ENCODE measurements at places on chromosomes 5 and 9. TPM values are rescaled to one million over a fixed set of nuclear protein-coding genes. Genes with fewer than 3 reads are reported as not detected.

The OR2V1 gene
- not detected for total RNA-seq

The GRXCR2 gene
- total RNA-seq = not detected

The CCL21 gene
- total RNA-seq = 0.53 TPM

The TUSC1 gene
- 11.8 TPM for total RNA-seq

The SECISBP2 gene
- total RNA-seq = 23.8 TPM

The CAMSAP1 gene
- total RNA-seq = 15.8 TPM

The EGFLAM gene
- total RNA-seq = 1.1 TPM

All from mammary microvascular endothelial cell (primary cell).